ENCODE measurements at places on chromosomes 12 and 14. TPM values are rescaled to one million over a fixed set of nuclear protein-coding genes. Genes with fewer than 3 reads are reported as not detected.

MGAT4C gene
- not detected for total RNA-seq

PTPRQ gene
- total RNA-seq, result not detected

RPL41 gene
- 4,815 TPM for total RNA-seq

FITM1 gene
- 1.9 TPM for total RNA-seq

DNA sequence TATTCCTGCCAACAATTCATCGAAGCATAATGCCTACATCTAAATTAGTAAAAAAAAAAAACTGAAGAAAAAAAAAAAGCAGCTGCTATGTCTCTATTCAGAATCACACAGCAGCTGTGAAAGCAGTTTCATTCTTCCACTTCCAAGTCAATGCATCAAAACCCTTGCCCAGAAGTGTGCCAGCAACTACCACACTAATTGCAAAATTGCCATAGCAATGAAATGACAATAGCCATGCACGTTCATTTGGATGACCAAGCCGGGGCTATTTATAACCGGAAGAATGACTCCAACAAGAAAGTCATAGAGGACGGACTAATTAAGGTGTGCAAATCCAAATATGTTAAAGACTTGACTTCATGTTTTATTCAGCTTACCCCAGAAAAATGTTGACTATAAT, 42.5 kb downstream of the SLC2A13 start:
- DNase-seq, result no peak
- no peak overlapping the region for H3K27ac ChIP-seq
- H3K36me3 ChIP-seq, result no peaks in the 10 kb centered on the region

DNA sequence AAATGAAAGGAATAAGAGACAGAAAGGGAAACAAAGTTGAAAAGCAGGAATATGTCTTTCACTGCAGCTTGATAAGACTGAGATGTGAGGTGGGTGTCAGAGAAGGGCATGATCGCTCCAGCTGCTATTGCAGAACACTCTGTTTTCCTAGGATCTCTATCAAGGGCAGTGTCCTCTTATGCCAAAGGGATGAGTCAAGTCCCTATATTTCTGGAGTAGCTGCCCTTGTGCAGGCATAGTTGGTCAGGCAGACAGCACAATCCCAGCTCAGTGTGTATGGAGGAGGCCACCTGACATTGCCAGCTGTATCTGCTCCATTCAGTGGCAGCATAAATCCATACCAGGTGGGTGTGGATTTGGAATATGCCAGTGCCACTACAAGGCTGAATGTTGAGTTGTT, 101.6 kb downstream of the DAD1 start:
- H3K4me3 ChIP-seq, result peak overlapping the region; percentile 85
- peak overlapping the region; percentile 88 for H3K27ac ChIP-seq
- no peaks in the 10 kb centered on the region for H3K27me3 ChIP-seq
- no peak for DNase-seq
- peaks cover 75% of the 10 kb centered on the region for H3K36me3 ChIP-seq
- H3K4me1 ChIP-seq, result peaks cover 15% of the 10 kb centered on the region

DNA sequence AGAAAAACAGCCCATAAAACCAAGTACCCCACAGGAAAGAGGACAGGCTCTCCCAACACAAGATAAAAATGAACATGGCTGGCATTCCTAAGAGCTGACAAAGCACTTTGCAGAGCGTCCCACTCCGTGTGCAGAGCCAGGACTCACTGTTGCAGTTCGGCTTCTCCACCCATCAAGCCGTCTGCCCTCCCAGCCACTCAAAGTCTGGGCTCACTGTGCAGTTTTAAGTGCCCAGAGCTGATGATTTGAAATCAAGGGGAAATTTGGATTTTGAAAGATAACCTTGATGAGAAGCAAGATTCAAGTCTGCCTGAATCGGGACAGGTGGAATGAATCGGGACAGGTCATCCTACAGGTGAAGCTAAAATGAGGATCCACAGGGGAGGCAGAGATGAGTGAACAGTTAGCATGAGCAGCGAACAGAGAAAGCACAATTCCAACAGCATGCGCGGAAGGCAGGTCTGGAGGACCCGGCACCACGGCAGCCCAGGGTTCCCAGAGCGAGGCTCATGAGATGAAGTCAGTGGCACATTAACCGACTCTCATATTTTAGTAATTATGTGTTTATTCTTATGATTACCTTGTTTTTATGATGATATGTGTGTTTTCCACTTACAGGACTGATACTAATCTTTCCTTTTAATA, 39.8 kb upstream of the GPR68 start:
- no peak for DNase-seq
- H3K36me3 ChIP-seq, result peaks cover 80% of the 10 kb centered on the region
- no peaks in the 10 kb centered on the region for H3K27me3 ChIP-seq
- H3K27ac ChIP-seq, result no peak overlapping the region
- no peak overlapping the region for H3K4me3 ChIP-seq
- H3K4me1 ChIP-seq, result peaks cover 34% of the 10 kb centered on the region

DNA sequence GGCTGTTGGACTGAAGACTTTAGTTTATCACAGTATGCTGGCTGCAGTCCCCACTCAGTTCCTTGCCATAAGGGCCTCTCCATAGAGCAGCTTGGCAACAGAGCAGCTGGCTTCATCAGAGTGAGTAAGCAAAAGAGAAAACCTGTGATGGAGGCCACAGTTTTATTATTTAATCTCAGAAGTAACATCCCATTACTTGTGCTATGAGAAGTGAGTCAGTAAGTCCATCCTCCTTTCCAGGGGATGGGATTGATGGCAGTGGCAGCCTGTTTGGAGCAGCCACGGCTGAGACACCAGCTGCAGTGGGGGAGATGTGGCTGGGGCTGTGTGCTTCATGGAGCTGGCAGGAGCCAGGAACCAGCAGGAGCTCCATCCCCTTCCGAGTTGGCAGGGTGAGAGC, 138.5 kb upstream of the SRRM4 start:
- no peaks in the 10 kb centered on the region for H3K4me1 ChIP-seq
- H3K36me3 ChIP-seq, result no peaks in the 10 kb centered on the region
- no peak for DNase-seq
- H3K27ac ChIP-seq, result no peak overlapping the region
- H3K27me3 ChIP-seq, result no peaks in the 10 kb centered on the region

DNA sequence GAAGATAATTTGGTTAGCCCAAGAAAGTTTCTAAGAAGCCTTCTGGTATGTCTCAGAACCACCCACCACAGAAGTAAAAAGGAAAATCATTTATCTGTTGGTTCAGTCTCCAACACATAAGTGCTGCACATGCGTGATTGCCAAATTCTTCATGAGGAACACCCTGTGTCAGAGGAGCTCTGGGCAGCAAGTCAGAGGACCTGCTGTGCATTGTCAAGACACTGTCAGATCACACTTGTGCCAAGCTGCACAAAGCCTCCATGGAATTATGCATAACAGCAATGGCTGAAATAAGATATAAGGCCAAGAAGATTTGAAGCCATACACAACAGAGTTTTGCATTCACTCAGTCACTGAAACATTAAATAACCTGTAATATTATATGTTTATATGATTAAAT, 1304.7 kb upstream of the FLRT2 start:
- no peaks in the 10 kb centered on the region for H3K27me3 ChIP-seq
- DNase-seq, result no peak
- H3K27ac ChIP-seq, result no peak overlapping the region
- no peaks in the 10 kb centered on the region for H3K4me1 ChIP-seq

DNA sequence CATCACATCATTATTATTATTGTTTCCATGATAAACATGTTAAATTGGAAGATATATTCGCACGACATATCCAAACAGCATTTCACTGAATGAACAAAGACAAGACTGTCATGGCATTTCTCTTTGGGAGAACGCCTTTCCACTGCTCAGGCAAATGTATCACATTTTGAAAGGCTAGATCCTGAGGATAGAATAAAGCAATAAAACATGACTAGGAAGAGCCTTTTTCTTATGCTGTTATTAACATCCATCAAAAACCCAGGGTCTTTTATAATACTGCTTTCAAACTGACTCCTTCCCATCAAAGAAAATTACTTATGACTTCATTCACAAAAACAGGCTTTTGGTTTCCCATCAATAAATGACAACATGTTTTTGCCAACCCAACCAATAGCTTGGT, 630.9 kb downstream of the TMTC2 start:
- no peaks in the 10 kb centered on the region for H3K4me1 ChIP-seq
- no peak overlapping the region for H3K4me3 ChIP-seq
- DNase-seq, result no peak
- no peaks in the 10 kb centered on the region for H3K36me3 ChIP-seq

- H3K27ac ChIP-seq, result no peak overlapping the region
- H3K4me1 ChIP-seq, result no peaks in the 10 kb centered on the region
- no peak overlapping the region for H3K4me3 ChIP-seq
- no peak for DNase-seq
- peaks cover 37% of the 10 kb centered on the region for H3K36me3 ChIP-seq
Measured at GRCh38 chr12:121167951-121168350, 35.3 kb downstream of the P2RX7 start.

DNA sequence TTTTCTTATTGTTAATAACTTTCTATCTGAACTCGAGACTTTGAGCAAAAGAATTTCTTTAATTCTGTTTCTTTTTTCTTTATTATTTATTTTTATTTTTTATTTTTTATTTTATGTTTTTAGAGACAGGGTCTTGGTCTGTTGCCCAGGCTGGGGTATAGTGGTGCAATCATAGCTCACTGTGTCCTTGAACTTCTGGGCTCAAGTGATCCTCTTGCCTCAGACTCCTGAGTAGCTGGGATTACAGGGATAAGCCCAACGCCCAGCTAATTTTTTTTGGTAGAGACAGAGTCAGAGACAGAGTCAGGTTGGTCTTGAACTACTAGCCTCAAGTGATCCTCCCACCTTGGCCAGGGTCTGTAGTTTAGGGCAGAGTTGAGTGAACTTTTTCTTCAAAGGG, 18.5 kb downstream of the METAP2 start:
- H3K36me3 ChIP-seq, result peaks cover 35% of the 10 kb centered on the region
- no peak overlapping the region for H3K4me3 ChIP-seq
- H3K27me3 ChIP-seq, result no peaks in the 10 kb centered on the region
- H3K4me1 ChIP-seq, result no peaks in the 10 kb centered on the region

DNA sequence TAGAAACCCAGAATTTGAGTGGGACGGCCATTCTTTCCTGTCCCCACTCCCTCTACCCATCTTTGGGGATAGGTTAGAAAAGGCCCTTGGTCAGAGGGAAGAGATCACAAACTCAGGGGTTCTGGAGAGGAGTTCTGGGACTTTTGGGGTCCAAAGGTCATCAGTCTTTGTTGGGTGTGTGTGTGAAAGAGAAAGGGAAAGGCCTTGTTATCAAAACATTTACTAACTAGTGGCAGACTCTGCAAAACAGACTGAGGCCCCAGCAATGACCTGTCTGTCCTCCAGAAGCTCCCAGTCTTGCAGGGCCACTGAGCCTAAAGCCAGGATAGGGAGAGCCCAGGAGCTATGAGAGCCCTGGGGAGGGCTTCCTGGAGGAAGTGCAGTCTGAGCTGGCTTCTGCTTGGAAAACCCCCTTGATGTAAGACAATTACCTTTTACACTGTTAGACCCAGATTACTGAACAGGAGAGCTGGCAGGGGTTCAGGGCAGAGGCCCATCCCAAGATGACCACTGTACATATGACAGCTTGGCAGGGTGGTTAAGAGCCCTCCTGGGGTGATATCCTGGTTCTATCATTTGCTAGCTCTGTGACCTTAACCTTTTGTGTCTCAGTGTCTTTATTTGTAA, 429.1 kb upstream of the CCDC196 start:
- H3K27ac ChIP-seq, result no peak overlapping the region
- no peak overlapping the region for H3K4me3 ChIP-seq
- no peaks in the 10 kb centered on the region for H3K27me3 ChIP-seq

GRCh38 chr12:13326076-13326475, 129.6 kb downstream of the EMP1 start:
- H3K4me1 ChIP-seq, result no peaks in the 10 kb centered on the region
- no peak overlapping the region for H3K27ac ChIP-seq
- H3K27me3 ChIP-seq, result peaks cover 22% of the 10 kb centered on the region
- no peak for DNase-seq
- no peak overlapping the region for H3K4me3 ChIP-seq

GRCh38 chr14:104948736-104949031, 24.0 kb downstream of the PLD4 start:
- no peaks in the 10 kb centered on the region for H3K4me1 ChIP-seq
- H3K27ac ChIP-seq, result no peak overlapping the region
- no peak overlapping the region for H3K4me3 ChIP-seq
- DNase-seq, result no peak
- no peaks in the 10 kb centered on the region for H3K27me3 ChIP-seq
- H3K36me3 ChIP-seq, result no peaks in the 10 kb centered on the region

- DNase-seq, result no peak
- peak overlapping the region; percentile 94 for H3K4me3 ChIP-seq
- no peaks in the 10 kb centered on the region for H3K27me3 ChIP-seq
- peaks cover 59% of the 10 kb centered on the region for H3K4me1 ChIP-seq
Measured at GRCh38 chr12:27013611-27014084, 536 bp downstream of the TM7SF3 start.

DNA sequence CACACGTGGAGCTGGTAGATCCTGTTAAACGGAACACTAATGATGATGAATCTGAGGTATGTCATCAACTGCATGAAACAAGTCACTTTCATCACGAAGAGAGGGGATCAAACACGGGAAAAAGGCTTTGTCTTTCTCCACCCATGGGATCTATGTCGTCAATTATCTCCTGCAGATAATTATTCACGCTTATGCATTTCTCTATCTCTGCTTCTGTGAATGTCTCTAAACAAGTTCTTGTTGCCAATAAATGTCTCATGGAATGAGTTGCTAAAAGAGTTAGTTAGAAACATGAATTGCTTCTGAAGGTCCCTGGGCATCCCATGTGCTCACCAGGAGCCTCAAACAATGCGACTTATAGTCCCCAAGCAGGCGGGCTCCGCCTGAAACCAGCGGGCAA, 1228.2 kb upstream of the TMEM132C start:
- no peaks in the 10 kb centered on the region for H3K27me3 ChIP-seq
- no peaks in the 10 kb centered on the region for H3K4me1 ChIP-seq
- DNase-seq, result no peak
- no peak overlapping the region for H3K27ac ChIP-seq

Data from activated CD4-positive, alpha-beta T cell treated with anti-CD3 and anti-CD28 coated beads, Interleukin-2, amount 10 ng/mL, durations not matched to agents 7 days and 5 days (primary cell).